HS-27A (cell line): ENCODE measurements at places on chromosomes 3 and 15.

- no peak for DNase-seq
These were observed 525.5 kb downstream of the ZIC1 start for GRCh38 chr3:147934451-147935180.

DNA sequence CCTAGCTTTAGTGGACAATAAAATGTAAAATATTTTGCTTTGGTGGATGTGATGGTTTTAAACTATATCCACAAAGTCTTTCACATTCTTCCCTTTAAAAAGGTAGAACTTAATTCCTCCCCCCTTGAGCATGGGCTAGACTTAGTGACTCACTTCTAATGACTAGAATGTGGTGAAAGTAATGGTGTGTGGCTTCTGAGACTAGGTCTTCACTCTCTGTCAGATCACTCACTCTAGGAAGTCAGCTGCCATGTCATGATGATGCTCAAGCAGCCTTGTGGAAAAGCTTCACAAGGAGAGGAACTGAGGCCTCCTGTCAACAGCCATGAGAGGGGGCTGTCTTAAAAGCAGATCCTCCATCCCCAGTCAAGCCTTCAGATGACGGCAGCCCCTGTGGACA is 4.2 kb downstream of the LRRC2 start:
- DNase-seq = no peak

DNA sequence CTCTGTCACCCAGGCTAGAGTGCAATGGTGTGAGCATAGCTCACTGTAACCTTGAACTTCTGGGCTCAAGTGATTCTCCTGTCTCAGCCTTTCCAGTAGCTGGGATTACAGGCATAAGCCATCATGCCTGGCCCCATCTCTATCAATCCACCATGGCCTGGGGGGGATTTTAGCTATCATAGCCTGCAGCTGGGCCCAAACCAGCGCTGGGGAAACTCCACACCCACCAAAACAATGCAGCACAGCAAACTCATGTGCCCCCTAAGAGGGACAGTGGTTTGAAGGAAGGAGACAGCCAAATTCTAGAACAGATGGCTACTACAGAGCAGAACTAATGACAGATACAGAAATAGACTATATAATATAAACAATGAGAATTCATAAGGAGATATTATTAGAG is 13.8 kb upstream of the NSMCE3 start:
- no peak for DNase-seq

GRCh38 chr15:22939051-22939450 is 41.1 kb downstream of the CYFIP1 start:
- no peak for DNase-seq

DNA sequence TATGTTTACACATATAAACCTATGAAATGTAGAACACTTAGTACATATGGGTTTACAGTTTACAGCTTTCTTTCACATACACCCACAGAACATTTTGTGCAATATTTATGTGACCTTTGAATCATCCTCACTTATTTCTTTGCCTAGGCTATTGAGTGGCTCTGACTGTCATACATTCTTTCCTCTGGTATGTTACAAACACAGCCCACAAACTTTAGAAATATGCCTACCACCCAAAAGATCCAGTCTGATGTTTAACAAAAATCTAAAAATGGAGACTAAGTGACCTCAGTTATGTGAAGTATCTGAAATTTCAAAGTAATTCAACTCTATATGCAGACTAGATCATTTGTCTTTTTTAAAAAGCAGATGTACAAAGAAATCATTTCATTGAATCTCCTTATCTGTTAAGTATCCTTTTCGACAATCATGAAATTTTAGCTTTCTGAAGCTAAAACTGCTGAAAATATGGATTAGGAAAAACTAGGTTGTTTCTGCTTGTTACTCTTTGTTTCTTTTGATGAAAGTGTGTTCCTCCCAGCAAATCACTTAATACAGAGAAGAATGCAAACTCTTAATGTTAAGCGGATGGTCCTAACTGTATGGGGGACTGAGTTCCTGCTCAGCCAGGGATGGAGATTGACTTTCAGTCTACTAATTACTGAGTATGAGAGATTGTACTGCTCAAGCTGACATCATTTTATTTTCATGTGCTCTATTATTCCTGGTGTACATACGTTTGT is 27.7 kb downstream of the CCDC54 start:
- peak; percentile 45 for DNase-seq

DNA sequence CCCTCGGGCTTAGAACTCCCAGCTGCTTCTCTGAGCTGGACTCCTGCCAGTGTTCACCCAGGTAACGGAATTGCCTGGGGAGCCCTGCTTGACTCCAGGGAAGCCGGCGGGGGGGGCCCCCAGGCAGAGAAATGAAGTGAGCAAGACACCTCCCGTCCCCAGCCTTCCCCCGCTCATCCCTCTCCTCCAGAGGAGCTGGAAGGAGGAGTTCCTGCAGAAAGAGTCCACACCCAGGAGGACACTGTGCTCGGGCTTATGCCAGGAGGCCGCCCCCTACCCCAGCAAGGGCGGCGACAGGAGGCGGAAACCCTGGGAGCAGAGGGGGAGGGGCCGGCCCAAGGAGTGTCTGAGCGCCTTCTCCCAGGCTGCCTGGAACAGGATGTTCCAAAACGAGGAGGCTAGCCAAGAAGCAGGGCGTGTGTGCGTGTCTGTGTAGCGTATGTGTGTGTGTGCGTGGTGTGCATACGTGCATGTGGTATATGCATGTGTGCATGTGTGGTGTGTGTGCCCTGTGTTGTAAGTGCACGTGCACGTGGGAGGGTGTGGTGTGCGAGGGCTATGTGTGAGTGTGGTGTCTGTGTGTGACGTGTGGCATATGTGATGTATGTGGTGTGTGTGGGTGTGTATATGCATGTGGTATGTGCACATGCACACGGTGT is 511.3 kb downstream of the SHQ1 start:
- no peak for DNase-seq

DNA sequence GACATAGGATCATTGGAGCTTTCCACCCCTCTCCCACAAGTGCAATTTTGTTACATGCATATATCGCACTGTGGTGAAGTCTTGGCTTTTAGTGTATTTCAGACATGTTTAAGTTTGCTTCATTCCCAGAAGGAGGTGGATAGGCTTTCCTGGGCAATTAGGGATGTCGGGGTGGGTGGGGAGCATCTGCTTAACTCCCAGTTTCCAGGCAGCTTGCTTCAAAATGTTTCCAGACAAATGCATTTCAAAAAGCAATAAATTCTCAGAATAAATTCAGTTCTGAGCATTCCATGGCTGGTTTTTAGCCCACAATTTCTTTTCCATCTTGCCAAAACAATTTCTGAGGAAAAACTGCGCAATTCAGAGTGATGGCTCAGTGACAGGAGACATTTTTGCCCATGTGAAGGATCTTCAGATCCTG is 227.7 kb upstream of the ZPLD1 start:
- DNase-seq = no peak

DNA sequence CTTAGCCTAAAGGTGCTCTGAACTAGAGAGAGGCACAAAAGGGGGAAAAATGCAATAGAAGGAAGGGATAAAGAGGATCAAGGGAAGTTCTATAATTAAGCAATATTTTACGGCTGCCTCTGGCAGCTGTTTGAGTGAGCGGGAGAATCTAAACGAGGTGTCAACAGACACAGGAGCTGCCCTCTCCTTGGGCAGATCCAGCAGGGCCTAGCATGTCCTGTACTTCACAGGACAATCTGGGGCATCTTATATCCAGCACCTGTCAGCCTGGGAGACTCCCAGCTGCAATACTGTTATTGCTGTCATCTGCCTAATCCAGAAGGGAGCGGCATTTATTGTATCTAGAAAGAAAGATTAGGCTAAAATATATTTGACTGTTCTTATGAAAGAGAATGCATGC is 68.9 kb downstream of the WWTR1 start:
- DNase-seq = no peak

GRCh38 chr15:63246691-63247469 is 30.5 kb upstream of the APH1B start:
- DNase-seq = no peak

- no peak for DNase-seq
These were observed 1.6 kb upstream of the DCBLD2 start for GRCh38 chr3:98903099-98903498.

DNA sequence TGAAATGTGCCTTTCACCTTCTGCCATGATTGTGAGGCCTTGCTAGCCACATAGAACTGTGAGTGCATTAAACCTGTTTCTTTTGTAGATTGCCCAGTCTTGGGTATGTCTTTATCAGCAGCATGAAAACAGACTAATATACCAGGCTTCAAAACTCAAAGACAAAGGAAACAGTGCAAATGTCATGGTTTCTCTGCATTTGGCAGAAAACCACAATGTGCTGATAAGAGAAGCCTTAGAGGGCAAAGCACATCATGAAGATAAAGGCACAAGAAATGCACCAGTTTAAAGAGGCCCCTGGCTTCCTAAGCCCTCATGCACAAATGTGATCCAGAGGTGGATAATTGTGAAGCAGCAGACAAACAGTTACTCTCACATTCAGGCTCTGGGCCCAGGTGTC is 259.2 kb downstream of the CPNE4 start:
- no peak for DNase-seq

DNA sequence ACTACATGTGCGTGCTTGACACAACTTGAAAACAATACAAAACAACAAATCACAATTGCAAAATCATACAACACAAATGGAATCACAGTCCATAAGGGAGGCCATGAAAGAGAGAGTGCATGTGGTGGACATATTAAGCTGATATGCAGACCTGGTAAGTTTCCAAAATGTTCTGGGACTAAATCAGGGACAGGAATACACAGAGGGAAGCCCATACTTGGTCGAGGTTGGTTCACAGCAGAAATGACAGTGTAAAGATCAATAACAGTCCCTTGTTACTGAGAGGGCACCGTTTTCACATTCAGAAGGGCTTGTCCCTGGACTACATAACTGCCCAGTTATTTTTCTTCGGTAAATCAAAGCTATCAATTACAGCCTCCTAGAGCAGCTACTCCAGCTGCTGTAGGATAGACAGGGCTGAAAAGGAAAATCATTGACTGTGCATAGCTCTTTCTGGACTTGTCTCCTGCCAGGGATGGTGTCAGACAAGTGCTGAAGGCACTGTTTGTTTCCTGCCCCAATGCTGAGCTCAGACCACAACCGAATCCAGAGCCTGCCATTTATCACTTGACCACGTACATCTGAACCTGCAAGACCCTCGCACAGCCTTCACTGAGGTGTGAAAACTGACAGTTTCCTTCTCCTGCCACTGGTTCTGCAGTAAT is 79.5 kb upstream of the KCNMB2 start:
- DNase-seq = no peak
